Type B pancreatic cell (in vitro differentiated cells): ENCODE measurements at places on chromosomes 3 and 15.

GRCh38 chr3:118713502-118714207 lies 321.0 kb downstream of the IGSF11 start:
- H3K4me1 ChIP-seq, result no peaks in the 10 kb centered on the region
- no peaks in the 10 kb centered on the region for H3K36me3 ChIP-seq
- H3K4me3 ChIP-seq, result no peak overlapping the region
- no peak for DNase-seq

GRCh38 chr15:91854639-91854990 lies 1.1 kb downstream of the SLCO3A1 start:
- DNase-seq, result no peak
- peaks cover 18% of the 10 kb centered on the region for H3K27me3 ChIP-seq
- peak overlapping the region; percentile 84 for H3K27ac ChIP-seq
- H3K4me3 ChIP-seq, result peak overlapping the region; percentile 89
- peaks cover 41% of the 10 kb centered on the region for H3K4me1 ChIP-seq

DNA sequence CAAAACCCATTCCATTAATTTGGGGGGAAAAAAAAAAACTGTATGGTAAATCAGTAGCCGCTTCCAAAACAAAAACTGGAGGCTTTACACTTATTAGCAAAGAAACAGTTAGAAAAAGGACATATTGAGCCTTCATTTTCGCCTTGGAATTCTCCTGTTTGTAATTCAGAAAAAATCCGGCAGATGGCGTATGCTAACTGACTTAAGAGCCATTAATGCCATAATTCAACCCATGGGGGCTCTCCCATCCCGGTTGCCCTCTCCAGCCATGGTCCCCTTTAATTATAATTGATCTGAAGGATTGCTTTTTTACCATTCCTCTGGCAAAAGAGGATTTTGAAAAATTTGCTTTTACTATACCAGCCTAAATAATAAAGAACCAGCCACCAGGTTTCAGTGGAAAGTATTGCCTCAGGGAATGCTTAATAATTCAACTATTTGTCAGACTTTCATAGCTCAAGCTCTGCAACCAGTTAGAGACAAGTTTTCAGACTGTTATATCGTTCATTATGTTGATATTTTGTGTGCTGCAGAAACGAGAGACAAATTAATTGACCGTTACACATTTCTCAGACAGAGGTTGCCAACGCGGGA lies 9.4 kb upstream of the RPL24 start:
- no peak overlapping the region for H3K4me3 ChIP-seq
- DNase-seq, result no peak
- no peaks in the 10 kb centered on the region for H3K36me3 ChIP-seq
- no peaks in the 10 kb centered on the region for H3K27me3 ChIP-seq

DNA sequence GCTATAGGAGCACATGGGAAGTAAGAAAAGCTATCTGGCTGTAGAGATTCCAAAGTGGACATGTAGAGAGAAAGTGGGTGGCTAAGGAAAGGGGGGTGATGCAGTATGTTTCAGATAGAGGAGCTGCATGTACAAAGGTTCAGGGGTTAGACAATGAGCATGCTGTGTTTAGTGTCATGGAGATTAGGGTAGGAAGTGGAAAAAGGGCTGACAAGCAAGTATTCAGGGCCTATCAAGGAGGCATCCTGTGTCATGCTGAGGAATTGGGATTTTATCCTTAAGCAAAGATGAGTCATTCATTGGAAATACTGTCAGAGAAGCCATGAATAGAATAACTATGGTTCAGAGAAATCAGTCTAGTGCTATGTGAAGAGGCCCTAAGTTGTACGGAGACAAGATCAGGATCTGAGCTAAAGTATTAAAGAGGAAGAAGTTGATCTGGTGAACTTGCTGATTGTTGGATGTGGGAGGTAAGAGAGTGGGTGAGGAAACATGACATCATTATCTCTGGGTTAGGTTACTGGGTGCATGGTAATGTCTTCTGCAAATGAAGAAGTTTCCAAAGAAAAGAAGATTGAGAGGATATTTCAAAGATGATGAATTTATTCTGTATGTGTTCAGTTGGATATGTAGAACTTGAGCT lies 176.7 kb upstream of the GOLIM4 start:
- no peaks in the 10 kb centered on the region for H3K27me3 ChIP-seq
- H3K4me1 ChIP-seq, result no peaks in the 10 kb centered on the region
- H3K27ac ChIP-seq, result no peak overlapping the region
- H3K36me3 ChIP-seq, result no peaks in the 10 kb centered on the region
- DNase-seq, result no peak
- H3K4me3 ChIP-seq, result no peak overlapping the region

GRCh38 chr15:68149059-68149458 lies 56.1 kb downstream of the CALML4 start:
- DNase-seq, result no peak
- no peak overlapping the region for H3K27ac ChIP-seq
- H3K27me3 ChIP-seq, result no peaks in the 10 kb centered on the region
- H3K4me1 ChIP-seq, result peaks cover 15% of the 10 kb centered on the region

GRCh38 chr15:62357431-62357830 lies 192.3 kb upstream of the C2CD4B start:
- no peak overlapping the region for H3K4me3 ChIP-seq
- DNase-seq, result no peak
- no peaks in the 10 kb centered on the region for H3K36me3 ChIP-seq
- H3K4me1 ChIP-seq, result no peaks in the 10 kb centered on the region
- H3K27ac ChIP-seq, result no peak overlapping the region

- no peak for DNase-seq
- H3K4me3 ChIP-seq, result no peak overlapping the region
- H3K4me1 ChIP-seq, result no peaks in the 10 kb centered on the region
Measured at GRCh38 chr3:151491525-151491924, 30.7 kb upstream of the IGSF10 start.

DNA sequence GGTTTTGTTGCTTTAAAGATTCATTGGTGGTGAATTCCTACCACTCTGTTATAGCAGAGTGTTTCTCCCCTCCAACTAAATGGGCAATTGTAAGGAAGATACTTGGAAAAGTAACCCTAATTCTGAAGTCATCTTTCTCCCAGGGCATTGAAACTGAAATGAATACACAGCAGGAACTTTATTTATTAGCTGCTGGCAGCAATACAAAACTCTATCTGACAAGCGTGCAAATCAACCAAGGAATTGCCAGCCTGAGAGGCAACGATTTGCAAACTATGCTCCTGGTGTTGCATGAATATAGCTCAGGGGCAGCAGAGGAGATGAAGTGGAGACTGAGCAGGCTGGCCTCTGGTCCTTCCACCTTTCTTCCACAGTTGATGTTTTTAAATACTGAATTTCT lies 48.9 kb downstream of the CD200R1 start:
- H3K4me3 ChIP-seq, result no peak overlapping the region
- no peaks in the 10 kb centered on the region for H3K4me1 ChIP-seq
- no peak for DNase-seq
- H3K36me3 ChIP-seq, result no peaks in the 10 kb centered on the region

DNA sequence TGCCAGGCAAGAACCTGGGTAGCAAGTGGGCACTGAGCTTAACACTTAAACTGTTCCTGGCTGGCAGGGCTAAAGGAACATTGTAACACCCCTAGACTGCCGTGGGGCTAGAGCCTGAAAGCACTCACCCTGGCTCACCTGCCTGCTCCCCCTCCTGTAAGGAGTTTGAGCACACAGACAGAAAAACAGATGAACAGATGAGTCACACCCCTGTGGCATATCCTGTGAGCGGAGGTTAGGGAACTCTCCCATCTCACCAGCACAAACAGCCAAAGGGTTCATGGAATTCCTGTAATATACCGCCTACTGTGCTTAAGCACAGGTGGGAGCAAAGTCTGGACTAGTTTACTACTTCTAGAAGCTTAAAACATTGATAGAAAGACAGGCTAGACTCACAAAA lies 300.1 kb downstream of the ROBO1 start:
- no peaks in the 10 kb centered on the region for H3K27me3 ChIP-seq
- no peak for DNase-seq
- H3K36me3 ChIP-seq, result no peaks in the 10 kb centered on the region
- no peak overlapping the region for H3K4me3 ChIP-seq

GRCh38 chr15:99711625-99712024 lies 21.6 kb downstream of the LYSMD4 start:
- H3K4me1 ChIP-seq, result peaks cover 24% of the 10 kb centered on the region
- H3K36me3 ChIP-seq, result peaks cover 30% of the 10 kb centered on the region
- DNase-seq, result no peak
- H3K27ac ChIP-seq, result no peak overlapping the region
- H3K4me3 ChIP-seq, result no peak overlapping the region

DNA sequence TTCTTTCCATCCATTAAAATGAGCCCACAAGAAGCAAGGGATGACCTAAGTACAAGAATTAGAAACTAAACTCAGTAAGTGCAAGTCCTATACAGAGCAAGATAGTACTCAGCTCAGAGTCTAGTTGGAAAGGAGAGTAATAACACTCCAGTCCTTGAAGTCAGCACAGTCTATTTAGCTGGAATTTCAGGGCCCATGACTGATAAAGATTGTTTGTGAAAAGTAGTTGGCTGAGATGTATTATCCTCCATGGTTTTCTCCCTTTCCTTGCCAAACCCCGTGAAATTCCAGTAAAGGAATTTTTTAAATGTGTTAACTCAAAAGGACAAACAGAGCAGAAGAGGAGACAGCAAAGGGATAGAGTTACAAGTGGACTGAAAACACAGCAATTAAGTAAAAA lies 127.2 kb upstream of the STT3B start:
- H3K4me1 ChIP-seq, result peaks cover 16% of the 10 kb centered on the region
- H3K27me3 ChIP-seq, result no peaks in the 10 kb centered on the region
- no peak overlapping the region for H3K27ac ChIP-seq
- DNase-seq, result no peak
- no peak overlapping the region for H3K4me3 ChIP-seq

DNA sequence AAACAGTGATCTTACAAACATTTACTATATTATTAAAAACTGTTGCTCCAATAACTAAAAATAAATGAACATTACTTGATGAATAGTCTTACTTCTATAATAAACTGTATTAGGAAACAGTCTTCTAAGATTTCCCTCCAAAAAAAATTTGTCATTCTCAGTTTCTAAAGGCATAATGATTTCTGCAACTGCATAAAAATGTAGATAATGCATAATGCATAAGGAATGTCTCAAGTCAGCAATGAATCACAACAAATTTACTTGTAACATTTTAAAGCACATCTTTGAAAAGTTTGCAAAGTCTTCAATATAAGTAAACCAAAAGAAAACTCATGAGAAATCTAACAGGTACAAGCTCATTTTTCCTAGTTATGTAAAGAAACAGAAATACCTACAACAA lies 113.5 kb downstream of the VPS13C start:
- H3K4me3 ChIP-seq, result no peak overlapping the region
- no peak for DNase-seq
- no peaks in the 10 kb centered on the region for H3K4me1 ChIP-seq
- H3K27me3 ChIP-seq, result no peaks in the 10 kb centered on the region
- H3K27ac ChIP-seq, result no peak overlapping the region

DNA sequence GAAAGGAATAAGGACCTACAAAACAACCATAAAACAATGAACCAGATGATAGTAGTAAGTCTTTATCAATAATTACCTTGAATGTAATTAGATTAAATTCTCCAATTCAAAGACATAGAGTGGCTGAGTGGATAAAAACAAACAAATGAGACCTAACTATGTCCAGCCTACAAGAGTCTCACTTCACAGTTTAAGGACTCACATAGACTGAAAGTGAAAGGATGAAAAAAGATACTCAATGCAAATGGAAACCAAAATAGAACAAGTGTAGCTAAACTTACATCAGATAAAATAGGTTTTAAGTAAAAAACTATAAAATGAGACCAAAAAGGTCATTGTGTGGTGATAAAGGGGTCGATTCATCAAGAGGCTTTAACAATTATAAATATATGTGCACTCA lies 21.9 kb upstream of the NR1I2 start:
- H3K4me1 ChIP-seq, result no peaks in the 10 kb centered on the region
- H3K27ac ChIP-seq, result no peak overlapping the region
- DNase-seq, result no peak
- H3K36me3 ChIP-seq, result peaks cover 4% of the 10 kb centered on the region
- no peaks in the 10 kb centered on the region for H3K27me3 ChIP-seq
- no peak overlapping the region for H3K4me3 ChIP-seq

GRCh38 chr3:50639055-50639494 lies 22.1 kb downstream of the MAPKAPK3 start:
- H3K27me3 ChIP-seq, result no peaks in the 10 kb centered on the region
- H3K4me1 ChIP-seq, result peaks cover 19% of the 10 kb centered on the region
- DNase-seq, result no peak
- peaks cover 6% of the 10 kb centered on the region for H3K36me3 ChIP-seq
- H3K4me3 ChIP-seq, result no peak overlapping the region

GRCh38 chr3:4401441-4401840 lies 65.6 kb downstream of the SUMF1 start:
- no peaks in the 10 kb centered on the region for H3K4me1 ChIP-seq
- DNase-seq, result no peak
- H3K4me3 ChIP-seq, result no peak overlapping the region
- no peak overlapping the region for H3K27ac ChIP-seq

GRCh38 chr15:81475926-81476325 lies 101.9 kb upstream of the TMC3 start:
- H3K4me1 ChIP-seq, result peaks cover 6% of the 10 kb centered on the region
- no peak overlapping the region for H3K27ac ChIP-seq
- no peaks in the 10 kb centered on the region for H3K36me3 ChIP-seq
- no peak for DNase-seq

- H3K36me3 ChIP-seq, result no peaks in the 10 kb centered on the region
- H3K4me3 ChIP-seq, result no peak overlapping the region
- peaks cover 10% of the 10 kb centered on the region for H3K4me1 ChIP-seq
- DNase-seq, result no peak
- H3K27ac ChIP-seq, result no peak overlapping the region
- peaks cover 14% of the 10 kb centered on the region for H3K27me3 ChIP-seq
Measured at GRCh38 chr3:90091549-90091948, 984.1 kb downstream of the EPHA3 start.

GRCh38 chr3:188433521-188434150 lies 279.7 kb downstream of the LPP start:
- H3K4me1 ChIP-seq, result peaks cover 23% of the 10 kb centered on the region
- peak overlapping the region; percentile 64 for H3K27ac ChIP-seq
- no peaks in the 10 kb centered on the region for H3K27me3 ChIP-seq
- peak overlapping the region; percentile 39 for H3K4me3 ChIP-seq
- peaks cover 3% of the 10 kb centered on the region for H3K36me3 ChIP-seq
- DNase-seq, result no peak

- no peak overlapping the region for H3K27ac ChIP-seq
- H3K4me1 ChIP-seq, result no peaks in the 10 kb centered on the region
- no peaks in the 10 kb centered on the region for H3K36me3 ChIP-seq
- no peak for DNase-seq
- no peaks in the 10 kb centered on the region for H3K27me3 ChIP-seq
- H3K4me3 ChIP-seq, result no peak overlapping the region
Measured at GRCh38 chr3:78221300-78221699, 1181.4 kb downstream of the ROBO2 start.

DNA sequence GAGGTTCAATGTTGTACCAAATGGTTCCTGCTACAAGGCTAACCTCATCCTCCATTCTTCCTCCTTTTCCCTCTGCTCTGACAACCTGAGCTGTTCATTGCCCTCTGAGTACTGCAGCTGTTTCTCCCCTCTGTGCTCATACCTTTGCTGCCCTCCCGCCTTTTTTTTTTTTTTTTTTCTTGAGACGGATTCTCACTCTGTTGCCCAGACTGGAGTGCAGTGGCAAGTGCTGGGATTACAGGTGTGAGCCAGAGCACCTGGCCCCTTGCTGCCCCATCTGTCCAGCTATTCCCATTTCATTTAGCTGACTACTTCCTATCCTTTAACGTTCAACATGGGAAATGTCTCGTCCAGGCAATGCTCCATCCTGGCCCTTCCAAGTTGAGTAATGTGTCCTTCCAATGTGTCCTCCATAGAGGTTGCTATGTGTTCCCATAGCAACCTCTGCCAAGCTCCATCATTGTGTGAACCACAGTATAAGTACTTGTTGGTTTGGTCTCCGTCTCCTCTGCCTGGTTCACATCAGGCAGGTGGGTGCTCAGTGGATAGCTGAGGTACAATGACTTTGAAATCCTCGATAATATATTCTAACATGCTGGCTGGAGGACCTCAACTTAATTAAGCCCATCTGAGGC lies 179.9 kb upstream of the ANKRD28 start:
- peaks cover 12% of the 10 kb centered on the region for H3K4me1 ChIP-seq
- H3K27me3 ChIP-seq, result no peaks in the 10 kb centered on the region
